ENCODE measurements at places on chromosomes 3 and 15.

DNA sequence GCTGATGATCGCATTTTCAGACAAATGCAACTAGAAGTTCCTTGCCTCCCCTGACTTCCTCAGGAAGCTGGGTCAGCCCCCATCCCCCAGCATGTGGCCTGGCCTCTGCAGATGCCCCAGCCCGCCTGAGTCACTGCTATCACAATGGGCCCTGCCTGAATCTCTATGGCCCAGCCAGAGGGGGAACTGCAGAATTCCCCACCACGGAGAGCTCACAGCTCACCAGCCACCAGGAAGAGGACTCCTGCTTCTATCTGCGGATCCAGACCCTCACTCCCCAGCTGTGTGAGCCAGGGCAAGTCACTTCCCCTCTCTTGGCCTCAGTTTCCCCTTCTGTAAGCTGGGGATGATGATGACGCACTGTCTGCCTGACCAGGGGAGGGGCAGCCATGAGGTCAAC, 6.9 kb downstream of the PLXND1 start:
- no peak for DNase-seq

DNA sequence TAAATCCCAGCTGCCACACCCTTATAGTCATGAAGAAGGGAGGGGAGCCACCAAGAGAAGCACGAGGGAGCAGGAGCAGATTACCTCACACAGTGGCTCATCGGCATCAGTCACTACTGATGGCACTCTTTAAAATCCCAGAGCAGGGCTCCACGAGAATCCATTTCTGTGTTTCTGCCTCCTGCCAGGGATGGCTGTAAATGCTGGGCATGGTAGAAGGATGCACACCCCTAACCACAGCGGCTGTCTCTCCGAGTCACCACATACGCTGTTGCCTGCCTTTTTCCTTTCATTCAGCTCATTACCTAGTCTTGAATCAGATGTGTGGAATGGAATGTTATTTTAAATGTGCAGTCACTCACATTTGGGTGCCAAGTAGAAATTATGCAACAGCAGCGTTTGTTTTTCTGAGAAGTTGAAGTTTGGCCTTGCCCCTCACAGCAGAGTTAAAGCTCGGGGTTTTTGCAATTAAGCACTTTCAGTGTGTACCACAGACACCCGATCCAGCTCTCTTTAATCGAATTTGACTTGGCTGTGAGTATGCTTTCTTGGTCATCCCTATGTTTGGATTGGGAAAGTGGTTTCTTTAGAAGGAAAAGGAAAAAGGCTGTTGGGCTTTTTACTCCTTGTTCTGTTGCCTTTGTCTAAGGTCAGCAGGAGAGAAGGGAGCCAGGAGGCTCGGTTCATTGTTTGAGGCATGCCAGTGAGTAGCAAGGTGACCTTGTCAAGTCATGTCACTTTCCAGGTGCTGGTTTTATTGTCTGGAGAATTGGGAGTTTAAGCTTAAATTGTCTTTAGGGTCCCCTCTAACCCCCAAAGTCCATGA, 284.2 kb upstream of the TPM1 start:
- no peak for DNase-seq

DNA sequence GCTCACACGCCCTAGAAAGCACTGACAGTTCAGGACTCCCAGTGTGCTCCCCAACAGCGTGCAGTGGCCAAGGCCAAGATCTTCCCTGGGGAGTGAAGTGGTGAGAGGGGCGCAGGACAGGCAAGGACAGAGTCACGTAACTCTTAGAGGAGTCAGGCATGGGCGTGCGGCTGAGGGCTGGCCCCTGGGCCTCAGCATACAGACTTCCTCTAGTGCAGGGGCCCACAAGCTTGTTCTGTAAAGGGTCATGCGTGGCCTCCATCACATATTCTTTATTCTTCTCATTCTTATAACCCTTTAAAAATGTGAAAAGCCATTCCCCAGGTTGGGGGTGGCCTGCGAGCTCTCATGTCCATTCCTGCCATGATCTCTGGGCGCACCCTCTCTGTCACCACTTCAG, 25.2 kb downstream of the TMEM43 start:
- DNase-seq, result no peak

DNA sequence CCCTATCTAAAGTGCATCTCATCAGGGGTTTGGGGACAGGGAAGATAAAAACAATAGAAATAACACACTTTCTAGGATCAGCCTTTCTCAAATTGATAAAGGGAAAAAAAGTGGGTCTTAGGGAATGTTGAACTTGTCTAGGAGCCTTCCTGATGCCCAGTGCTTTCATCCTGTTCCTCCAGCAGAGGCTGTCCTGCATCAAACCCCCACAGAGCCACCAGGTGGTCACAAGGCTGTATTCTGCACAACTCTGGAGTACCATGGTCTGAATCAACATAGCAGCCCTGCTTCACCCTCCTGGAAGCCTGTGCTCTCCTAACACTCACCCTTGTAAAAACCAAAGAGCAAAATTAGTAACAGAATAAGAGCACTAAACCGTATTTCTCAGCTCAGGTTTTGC, 118.5 kb upstream of the SLC25A36 start:
- no peak for DNase-seq

GRCh38 chr3:122916580-122916979, 111.0 kb downstream of the SEMA5B start:
- no peak for DNase-seq

Data from activated CD8-positive, alpha-beta memory T cell treated with anti-CD3 and anti-CD28 coated beads for 1 hour (primary cell).